Right cardiac atrium (tissue), 5 donors: ENCODE measurements at places on chromosomes 13 and 19.

GRCh38 chr19:19171821-19172532, 1.9 kb upstream of the MEF2B start:
- DNase-seq = no peak

DNA sequence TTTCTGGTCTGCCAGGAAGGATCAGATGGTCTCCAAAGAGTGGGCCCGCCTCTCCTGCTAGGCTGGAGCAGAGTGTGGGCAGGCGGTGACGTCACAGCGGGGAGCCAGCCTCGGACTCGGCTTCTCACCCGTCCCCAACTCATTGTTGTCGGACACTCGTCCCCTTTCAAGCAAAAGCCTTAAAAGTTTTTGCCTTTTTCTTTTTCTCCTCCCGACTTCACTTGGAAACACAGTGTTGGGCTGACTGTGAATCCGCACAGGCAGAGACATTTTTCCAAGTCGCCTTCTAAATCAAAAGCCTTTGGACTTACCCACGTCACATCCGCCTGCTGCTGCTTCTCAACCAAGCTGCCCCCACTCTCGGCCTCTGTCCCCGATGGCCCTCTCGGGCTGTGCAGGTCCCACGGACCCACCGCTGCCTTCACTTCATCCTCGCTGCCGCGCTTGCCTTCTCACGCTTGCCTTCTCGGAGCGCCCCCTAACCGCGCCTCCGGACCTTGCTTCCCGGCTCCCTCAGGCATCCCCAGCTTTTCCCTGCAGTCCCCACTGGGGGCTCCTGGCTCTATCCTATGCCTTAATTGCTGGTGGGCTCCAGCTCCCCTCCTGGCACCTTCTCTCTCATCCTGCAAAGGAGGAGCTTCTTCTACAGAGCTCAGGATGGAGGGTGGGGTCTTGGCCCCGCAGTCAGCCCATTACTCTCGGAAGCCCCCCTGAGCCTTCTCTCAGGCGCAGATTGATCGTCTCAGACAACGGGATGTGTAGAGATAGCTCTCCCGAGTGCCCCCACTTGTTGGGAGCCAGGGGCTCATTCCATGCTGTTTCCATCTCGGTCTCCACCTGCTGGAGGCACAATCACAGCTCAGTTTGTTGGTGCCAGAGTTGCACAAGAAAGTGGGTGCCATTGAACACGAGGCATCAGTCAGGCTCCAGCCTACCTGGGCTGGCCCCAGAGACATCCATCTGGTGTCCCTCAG, 3.9 kb upstream of the ZNF135 start:
- peak; percentile 79 for DNase-seq

DNA sequence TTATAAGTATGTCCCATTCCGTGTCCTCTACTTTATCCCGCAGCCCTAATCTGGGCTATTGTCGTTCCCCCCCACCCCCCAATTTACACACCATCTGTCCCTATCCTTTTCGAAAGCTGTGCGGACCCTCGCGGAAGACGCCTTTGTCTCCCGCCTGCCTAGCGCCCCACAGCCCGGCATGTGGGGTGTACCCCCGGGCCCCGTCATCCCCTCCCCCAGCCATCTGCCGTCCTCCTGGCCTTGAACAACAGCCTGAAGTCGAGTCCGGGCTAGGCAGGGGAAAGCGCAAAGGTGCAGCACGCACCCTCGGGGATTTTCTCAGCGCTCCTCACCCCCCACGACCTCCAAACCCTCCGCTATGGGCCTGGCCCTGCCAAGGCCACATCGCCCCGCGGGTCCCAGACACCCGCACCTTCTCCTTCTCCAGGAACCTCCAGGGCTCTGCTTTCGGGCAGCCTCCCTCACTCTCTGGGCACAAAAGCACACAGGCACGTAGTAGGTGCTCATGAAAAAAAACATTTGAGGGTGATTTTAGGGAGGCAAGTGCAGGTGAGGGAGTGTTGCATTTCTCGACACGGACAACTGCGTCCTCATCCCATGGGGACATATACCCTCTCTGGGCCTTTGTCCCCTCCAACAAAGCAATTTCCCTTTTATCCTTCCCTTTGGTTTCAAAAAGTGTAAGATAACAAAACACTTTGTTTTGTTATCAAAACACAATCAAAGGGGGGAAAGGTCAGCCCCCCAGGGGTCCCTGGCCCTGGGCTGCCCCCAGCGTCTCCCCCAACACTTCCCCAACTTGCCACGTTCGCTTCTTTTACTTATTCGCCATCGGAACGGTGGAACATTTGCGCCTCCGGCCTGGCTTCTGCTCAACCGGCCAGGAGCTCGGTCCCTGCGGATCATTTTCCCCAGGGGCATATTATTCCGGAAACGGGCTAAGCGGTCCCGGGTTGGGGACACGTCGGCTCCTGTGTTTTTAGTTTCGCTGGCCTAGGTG, 16.4 kb downstream of the CCDC124 start:
- no peak for DNase-seq

DNA sequence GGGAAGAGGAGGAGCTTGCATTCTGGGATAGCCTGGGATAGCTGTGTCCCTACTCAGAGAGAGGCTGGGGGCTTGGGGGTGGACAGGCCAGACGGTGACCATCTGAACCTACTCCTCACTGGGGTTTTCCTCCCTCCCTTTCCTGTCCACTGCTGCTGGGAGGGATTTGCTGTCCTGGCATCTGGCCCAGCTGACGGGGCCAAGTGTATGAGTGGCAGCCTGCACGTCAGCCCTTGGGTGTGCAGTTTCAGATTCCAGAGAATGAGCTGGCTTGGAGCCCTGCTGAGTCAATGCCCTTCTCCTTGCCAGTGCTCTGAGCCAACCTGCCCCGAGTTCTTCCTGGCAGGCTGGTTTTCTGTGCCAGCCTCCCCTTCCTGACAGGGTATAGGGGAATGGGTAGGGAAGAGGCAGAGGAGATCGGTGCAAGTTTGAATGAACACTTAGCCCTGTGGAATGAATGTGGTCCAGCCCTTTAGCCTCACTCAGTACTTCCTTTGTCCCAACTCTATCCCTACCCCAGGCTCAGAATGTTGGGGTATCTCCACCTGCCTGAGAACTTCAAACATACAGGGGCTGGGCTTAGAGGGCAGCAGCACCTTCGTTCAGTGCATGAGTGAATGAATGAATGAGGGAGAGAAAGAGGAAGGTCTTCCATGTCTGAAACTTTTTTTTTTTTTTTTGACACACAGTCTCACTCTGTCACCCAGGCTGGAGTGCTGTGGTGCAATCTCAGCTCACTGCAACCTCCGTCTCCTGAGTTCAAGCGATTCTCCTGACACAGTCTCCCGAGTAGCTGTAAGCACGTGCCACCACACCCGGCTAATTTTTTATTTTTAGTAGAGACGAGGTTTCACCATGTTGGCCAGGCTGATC, 1.8 kb upstream of the ANGPTL4 start:
- peak; percentile 97 for DNase-seq

DNA sequence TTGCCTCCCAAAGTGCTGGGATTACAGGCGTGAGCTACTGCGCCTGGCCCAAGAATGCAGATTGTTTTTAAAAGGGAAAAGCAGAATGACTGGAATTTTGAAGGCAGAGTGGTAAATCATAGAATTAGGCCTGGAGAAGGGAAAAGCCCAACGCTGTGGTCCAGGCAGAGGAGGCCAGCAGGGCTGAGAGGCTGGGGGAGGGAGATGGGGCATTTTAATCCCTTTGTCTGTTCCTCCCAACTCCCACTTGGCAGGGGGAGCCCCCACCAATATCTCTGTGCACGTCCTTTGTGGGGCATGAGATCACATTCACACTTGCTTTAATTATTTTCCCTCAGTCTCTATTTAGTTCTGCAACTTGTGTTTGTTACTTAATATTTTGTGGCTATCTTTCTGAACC, 54.4 kb upstream of the RANBP3 start:
- no peak for DNase-seq

- no peak for DNase-seq
Measured at GRCh38 chr19:39878398-39878797, 32.2 kb upstream of the FBL start.

DNA sequence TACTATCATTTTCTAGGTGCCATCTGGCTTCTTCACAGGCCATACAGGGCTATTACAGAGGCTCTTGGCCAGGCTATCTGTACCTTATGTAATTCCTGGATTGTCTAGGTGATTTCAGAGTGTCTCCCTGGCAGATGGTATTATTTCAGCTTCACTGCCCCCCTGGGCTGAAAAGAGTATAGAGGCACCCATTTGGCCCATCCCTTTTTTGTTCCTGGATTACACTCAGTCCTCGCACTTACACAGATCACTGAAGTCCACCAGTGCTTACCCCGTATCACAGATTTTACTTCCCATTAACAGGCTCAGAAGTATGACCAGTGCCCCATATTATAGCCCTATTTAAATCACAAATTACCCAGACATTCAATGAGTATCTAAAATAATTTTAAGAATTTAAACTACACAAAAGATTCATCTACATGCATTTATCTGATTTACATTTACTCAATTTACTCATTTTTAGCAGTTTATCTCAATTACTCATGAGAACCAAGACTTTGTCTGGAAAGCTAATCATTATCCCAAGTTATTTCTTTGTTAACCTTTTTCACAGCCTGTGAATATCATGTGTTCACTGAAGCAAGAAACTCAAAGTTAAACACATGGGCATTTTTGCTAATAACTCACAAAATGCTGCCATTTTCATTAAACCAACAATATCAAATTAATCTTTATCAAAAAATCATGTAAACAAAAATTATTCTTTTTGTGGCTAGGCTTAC, 121.0 kb downstream of the PCDH20 start:
- no peak for DNase-seq
